Activated naive CD4-positive, alpha-beta T cell treated with anti-CD3 and anti-CD28 coated beads, Interleukin-2, amount 50 U/mL, for 16 hours (primary cell): ENCODE measurements at places on chromosomes 1 and 21.

GRCh38 chr1:169048043-169048442 is 58.4 kb upstream of the ATP1B1 start:
- no peak for DNase-seq

- DNase-seq: no peak
These were observed 56.5 kb downstream of the SDC3 start for GRCh38 chr1:30852026-30852425.

DNA sequence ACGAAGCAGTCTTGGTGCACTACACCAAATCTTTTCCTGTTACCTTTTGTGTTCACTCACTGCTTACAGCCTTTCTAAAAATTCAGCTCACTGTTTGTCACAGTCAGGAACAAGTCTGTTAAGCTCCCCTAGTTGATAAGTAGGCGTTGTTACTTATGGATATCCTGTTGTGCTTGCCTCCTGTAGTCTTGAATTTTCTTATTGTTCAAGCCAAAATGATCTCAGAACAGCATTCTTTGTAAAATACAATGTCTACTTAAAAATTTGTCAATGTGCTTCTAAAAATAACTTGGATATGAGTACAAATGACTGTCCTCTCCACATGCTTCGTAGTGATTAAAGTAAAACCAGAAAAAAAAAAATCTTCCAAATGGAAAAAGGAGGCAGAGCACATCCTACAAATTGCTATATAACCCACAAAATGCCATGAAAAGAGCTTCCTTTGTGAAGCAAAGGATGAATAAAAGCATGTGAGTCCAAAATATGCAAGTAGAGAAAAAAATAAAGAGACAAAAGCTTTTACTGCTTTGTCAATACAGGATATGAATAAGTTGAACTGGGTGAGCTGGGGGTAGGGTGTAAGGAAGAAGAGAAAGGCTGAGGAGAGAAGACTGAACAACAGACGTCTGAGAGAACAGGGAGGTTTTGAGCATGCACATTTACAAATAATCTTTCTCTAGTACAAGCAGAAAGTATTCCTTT is 228.9 kb upstream of the ADGRL4 start:
- DNase-seq: no peak

GRCh38 chr1:87760155-87760554 is 431.5 kb downstream of the LMO4 start:
- no peak for DNase-seq

GRCh38 chr1:208538587-208538986 is 294.4 kb upstream of the PLXNA2 start:
- no peak for DNase-seq

- no peak for DNase-seq
These were observed 157.7 kb downstream of the SLC35F3 start for GRCh38 chr1:234062166-234062565.

GRCh38 chr1:47469390-47469759 is 31.5 kb downstream of the FOXD2 start:
- DNase-seq: no peak

GRCh38 chr1:167617153-167618147 is 12.6 kb upstream of the RCSD1 start:
- DNase-seq: no peak

- no peak for DNase-seq
These were observed 1.2 kb upstream of the CGN start for GRCh38 chr1:151510020-151510405.

GRCh38 chr1:60662486-60663044 is 419.8 kb upstream of the NFIA start:
- no peak for DNase-seq

DNA sequence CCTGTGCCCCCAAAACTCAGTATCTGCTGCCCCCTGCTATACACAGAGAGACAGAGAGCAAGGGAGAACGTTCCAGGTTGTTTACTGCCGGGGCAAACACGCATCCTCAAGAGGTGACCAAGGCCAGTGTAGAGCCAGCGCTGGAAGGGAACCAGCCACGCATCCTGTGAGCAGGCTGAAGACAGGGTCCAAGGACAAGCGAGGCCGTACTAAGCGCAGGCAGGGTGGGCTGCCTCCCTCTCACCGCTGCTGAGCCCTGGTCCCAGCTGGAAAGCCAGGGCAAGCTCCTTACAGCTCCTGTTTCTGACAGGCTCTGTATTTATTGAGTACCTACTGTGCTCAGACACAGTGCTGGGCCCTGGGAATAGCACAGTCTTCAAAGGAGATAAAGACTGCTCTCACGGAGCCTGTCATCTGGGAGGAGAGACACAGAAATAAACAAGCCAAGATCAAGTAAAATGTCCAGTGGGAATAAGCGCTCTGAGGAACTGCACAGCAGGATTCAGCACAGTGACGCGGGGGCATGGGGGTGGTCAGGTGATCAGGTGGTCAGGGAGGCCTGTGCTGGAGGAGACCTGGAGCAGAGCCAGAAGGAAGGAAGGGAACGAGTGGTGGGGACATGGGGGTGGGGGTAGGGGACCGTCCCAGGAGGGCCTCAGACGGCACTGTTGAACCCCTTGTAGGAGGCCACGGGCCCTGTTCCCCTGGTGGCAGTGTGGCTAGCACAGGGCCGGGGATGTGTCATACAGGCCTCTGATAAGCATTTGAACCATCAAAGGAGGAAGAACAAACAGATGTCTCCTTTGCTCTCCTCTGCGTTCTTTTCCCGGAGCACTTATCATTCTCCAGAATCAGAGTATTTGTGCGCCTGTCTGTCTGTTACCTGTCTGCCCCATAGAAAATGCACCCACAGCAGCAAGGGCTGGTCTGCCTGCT is 37.8 kb upstream of the EFHD2 start:
- no peak for DNase-seq

DNA sequence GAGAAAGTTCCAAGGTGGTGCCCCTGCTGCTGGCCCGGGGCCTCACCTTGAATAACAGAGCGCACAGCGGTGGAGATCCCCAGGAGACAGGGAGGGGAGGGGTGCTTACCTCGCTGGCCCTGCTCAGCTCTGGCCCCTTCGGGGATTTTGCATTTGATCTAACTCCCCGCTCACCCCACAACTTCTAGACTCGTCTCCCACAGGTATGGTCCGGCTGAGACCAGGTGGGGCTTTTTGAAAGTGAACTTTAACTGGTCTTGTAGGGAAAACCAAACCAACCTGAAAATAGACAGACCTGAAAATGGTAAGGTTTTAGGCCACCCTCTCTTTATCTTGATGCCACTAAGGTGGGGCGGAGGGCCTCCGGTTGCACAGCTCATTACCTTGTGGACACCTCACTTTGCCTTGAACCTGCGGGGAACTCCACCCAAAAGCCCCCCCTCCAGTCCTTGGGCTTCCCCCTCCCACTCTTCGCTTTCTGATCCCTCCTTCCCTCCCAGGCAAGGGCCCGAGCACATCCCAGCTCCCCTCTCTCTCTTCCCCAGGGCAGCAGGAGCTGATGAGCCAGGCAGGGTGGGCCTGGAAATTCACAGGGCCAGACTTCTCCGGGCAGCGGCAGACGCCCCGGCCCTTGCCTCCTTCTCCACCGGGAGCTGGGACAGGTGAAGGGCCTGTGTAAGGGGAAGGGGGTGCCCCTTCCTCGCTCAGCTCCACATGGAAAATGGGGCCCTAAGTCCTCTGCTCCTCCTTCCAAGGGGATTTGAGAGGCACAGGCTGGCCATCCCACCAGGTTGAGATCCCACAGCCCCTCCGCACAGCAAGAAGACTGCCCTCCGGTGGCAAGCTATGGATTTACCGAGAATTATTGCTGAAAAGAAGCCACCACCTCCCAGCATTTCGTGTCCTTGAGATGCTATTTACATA is 16.1 kb downstream of the TNFRSF8 start:
- peak; percentile 37 for DNase-seq
